ENCODE measurements at places on chromosomes 12 and 14. TPM values are rescaled to one million over a fixed set of nuclear protein-coding genes. Genes with fewer than 3 reads are reported as not detected.

GRCh38 chr14:76525106-76525821 lies 149.3 kb downstream of the ESRRB start:
- no peaks in the 10 kb centered on the region for H3K27me3 ChIP-seq
- no peaks in the 10 kb centered on the region for H3K36me3 ChIP-seq
- H3K27ac ChIP-seq = no peak overlapping the region
- H3K4me3 ChIP-seq = no peak overlapping the region

DNA sequence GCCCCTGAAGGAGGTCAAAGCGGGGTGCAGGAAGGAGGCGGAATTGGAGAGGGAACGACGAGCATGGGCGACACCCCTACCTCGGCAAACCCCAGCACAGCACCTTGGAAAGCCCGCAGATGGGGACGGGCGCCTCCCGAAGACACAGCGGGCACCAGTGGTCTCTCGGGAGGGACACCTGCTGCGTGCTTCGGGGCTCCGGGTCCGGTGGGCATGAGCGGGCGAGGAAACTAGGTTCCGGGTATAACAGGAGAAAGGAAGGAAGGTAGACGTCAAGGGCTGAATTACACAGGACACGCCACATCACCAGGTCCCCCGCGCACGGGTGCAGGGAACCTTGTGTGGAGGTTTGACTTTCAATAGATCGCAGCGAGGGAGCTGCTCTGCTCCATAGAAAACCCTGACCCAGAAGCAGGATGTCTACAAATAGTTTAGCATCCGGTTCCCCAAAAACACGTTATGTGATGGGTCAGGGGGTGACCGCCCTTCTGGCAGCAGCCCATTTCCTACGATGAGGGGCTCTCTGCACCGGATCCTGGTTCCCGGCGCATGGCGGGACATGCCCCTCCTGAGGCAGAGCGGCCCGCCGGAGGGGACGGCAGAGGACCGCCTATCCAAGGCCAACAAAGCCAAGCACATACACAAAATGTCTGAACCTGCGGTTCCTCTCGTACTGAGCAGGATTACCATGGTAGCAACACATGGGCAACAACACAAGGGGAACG lies 196.9 kb downstream of the ALG10 start:
- H3K4me1 ChIP-seq = no peaks in the 10 kb centered on the region
- no peaks in the 10 kb centered on the region for H3K27me3 ChIP-seq
- H3K36me3 ChIP-seq = no peaks in the 10 kb centered on the region
- peak overlapping the region; percentile 56 for H3K4me3 ChIP-seq
- H3K27ac ChIP-seq = no peak overlapping the region
- DNase-seq = no peak

DNA sequence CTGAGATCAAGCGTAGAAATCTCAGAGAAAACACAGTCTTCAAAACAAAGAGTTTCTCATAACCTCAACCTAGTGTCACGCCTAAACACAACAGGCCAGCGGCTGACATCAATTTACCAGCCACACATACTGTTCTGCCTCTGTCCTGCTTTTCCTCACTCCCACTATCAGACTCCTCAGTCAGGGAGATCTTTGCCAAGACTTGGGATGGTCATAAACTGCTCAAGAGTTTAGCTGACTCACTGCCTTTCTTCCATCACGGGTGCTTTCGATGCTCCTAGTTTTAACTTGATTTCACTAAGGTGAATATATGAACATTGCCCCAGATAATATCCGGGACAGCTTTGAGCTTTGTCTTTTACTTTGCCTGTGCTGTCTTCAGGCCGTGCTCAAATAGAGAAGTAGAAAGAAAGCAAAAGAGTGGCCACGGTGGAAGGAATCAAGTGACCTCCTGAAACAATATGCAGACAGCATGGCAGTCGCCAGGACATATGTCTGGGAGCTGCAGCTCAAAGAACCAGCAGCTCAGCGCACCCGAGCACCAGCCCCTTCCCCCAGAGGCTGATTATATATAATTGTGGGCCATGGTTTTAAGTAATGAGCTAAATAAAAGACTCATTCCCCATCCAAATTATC lies 12.1 kb downstream of the MDM1 start:
- H3K4me3 ChIP-seq = peak overlapping the region; percentile 34
- H3K27me3 ChIP-seq = no peaks in the 10 kb centered on the region
- H3K36me3 ChIP-seq = peaks cover 3% of the 10 kb centered on the region

GRCh38 chr14:60643463-60644314 lies 5.6 kb downstream of the SIX1 start:
- peaks cover 8% of the 10 kb centered on the region for H3K36me3 ChIP-seq
- peaks cover 34% of the 10 kb centered on the region for H3K4me1 ChIP-seq
- peak; percentile 85 for DNase-seq
- H3K27ac ChIP-seq = peak overlapping the region; percentile 47
- peak overlapping the region; percentile 58 for H3K4me3 ChIP-seq

DNA sequence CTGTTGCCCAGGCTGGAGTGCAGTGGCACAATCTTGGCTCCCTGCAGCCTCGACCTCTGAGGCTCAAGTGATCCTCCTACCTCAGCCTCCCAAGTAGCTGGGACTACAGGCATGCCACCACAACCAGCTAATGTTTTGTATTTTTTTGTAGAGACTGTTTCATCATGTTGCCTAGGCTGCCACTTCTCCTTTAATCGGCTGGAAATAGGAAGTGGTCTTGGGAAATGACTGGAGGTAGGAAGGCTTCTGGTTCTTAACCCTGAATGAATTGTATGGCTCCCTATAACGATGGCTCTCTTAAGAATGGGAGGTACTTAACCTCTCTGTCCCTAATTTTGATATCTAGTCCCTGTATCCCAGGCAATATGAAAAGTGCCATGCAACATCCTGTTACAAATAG lies 113.9 kb upstream of the USP15 start:
- H3K4me1 ChIP-seq = no peaks in the 10 kb centered on the region
- no peak overlapping the region for H3K27ac ChIP-seq
- H3K36me3 ChIP-seq = no peaks in the 10 kb centered on the region
- no peaks in the 10 kb centered on the region for H3K27me3 ChIP-seq
- DNase-seq = no peak

GRCh38 chr14:71290960-71291466 lies 383.8 kb downstream of the PCNX1 start:
- no peaks in the 10 kb centered on the region for H3K36me3 ChIP-seq
- H3K27me3 ChIP-seq = no peaks in the 10 kb centered on the region
- no peak overlapping the region for H3K4me3 ChIP-seq
- peaks cover 8% of the 10 kb centered on the region for H3K4me1 ChIP-seq
- H3K27ac ChIP-seq = peak overlapping the region; percentile 67
- DNase-seq = no peak

- no peaks in the 10 kb centered on the region for H3K27me3 ChIP-seq
- no peak overlapping the region for H3K4me3 ChIP-seq
- no peak overlapping the region for H3K27ac ChIP-seq
- DNase-seq = peak; percentile 96
- H3K36me3 ChIP-seq = no peaks in the 10 kb centered on the region
- peaks cover 9% of the 10 kb centered on the region for H3K4me1 ChIP-seq
Measured at GRCh38 chr12:109775172-109775881, 57.9 kb downstream of the TRPV4 start.

DNA sequence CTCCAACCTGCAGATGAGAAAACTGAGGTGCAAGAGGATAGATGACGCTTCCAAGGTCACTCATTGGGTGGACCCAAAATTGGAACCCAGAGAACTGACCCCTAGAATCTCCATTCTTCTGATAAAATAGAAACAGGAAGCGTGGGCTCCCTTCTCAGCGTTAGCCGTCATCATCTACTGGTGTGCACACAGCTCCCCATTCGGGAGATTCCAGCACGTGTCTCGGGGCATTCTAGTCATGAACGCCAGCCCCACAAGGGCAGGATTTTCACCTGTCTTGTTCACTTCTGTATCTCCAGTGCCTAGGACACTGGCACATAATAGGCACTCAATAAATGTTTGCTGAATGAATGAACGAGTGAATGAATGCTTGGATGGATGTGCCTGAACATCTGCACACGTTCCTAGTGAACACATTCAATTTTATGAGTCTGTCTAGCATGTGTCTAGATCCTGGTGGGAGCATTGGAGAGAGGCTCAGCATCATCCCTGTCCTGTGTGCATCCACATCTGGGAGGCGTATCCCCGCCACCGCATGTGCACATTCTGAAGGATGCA lies 30.5 kb downstream of the RASAL1 start:
- H3K36me3 ChIP-seq = no peaks in the 10 kb centered on the region
- no peak overlapping the region for H3K4me3 ChIP-seq
- DNase-seq = peak; percentile 32
- H3K4me1 ChIP-seq = no peaks in the 10 kb centered on the region
- H3K27ac ChIP-seq = no peak overlapping the region

- no peak overlapping the region for H3K4me3 ChIP-seq
- no peak overlapping the region for H3K27ac ChIP-seq
- H3K27me3 ChIP-seq = peaks cover 38% of the 10 kb centered on the region
- no peaks in the 10 kb centered on the region for H3K4me1 ChIP-seq
Measured at GRCh38 chr12:116695464-116695725, 42.5 kb downstream of the SPRING1 start.

DNA sequence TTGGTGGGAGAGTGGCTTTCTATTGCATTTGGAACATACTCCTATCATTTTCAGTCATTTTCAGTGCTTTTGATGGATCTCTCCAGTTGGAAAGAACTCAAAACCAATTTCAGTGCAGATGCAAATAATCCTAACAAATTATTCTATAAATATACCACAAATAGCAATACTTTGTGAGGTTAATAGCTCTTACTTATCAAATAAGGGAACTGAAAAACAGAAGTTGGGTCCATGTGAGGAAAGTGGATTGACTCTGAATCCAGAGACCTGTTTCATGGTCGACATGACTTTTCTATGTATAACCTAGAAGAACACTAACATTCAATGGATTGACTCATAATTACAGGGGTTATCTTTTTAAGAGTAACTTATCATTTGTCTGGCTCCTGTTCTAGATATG lies 248.6 kb downstream of the EGLN3 start:
- DNase-seq = no peak
- no peaks in the 10 kb centered on the region for H3K4me1 ChIP-seq
- H3K27me3 ChIP-seq = no peaks in the 10 kb centered on the region

DNA sequence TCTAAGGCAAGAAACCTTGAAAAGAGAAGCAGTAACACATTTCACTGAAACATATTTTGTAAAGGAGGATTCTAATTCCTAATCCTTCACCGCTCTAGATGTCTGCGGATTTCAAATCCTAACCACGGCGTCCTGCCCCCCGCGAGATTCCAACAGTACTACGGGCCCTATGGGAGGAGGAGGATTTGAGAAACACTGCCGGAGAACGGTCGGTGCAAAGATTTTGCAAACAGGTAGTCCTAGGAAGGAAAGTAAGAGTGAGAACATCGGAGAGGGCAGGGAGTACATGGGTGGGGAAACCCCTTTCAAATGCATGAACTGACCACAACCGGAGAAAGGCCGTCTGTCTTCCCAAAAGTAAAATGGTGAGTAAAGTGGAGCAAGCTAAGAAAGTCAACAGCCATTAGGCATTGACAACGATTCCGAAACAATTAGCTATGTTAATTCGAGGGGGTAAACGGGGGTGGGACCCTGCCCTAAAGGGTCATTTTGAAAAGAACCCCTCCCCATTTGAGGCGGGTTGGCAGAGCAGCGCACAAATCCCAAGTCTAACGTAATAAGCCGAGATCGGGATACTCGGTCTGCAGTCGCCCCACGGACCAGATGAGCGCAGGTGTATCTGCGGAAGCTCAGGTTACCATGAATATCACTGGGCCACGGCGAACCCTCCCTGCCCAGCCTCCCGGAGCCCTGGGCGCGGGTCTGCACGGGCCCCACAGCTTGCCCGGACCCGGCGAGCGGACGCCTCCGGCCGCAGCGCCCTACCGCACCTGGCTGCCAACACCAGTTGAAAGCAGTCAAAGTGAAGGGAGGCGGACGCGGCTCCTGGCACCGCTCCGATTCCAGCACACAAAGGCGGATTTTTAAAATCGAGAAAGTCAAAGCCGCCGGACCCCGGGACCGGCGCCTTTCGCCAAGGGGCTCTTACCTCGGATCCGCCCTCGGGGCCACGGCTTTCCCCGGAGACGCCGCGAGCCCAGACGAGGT lies 662 bp downstream of the EPS8 start:
- peak overlapping the region; percentile 84 for H3K4me3 ChIP-seq
- DNase-seq = peak; percentile 77
- peaks cover 7% of the 10 kb centered on the region for H3K36me3 ChIP-seq
- peaks cover 33% of the 10 kb centered on the region for H3K4me1 ChIP-seq
- peak overlapping the region; percentile 92 for H3K27ac ChIP-seq

DNA sequence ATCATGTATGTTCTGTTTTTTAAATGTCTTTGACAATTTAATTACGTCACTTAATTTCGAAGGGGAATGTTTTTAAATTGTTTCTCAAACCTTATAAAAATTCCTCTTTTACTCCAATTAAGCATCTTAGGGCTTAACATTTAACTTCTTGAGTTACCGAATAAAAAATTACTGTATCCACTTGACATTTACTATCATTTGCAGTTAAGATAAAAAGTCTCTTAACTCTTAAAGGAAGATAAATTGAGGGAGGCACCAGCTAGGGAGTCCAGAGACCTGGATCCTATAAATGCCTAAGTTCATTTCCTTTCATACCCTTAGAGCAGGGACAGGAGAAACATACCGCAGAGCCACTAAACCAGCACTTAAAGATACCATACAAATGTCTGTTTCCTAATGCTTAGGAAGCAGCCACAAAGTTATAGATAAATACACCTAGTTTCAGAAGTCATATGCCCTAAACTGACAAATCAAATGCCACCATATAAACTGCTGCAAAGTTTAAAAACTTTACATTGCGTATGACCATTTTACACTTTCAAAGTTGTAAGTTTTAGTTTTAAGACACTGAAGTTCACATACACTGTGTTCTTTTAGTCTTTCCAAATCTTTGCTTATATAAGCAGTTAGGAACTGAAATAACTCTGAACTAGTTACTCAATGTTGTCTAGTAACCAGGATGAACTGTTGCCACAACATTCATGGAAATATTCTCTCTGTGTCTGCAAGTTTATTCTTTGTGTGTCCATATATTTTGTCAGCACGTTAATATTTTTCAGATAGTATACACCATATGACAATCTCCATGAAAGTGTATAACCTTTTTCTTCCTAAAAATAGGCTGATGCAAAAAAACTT lies 71.2 kb downstream of the GALNT4 start:
- peaks cover 44% of the 10 kb centered on the region for H3K4me1 ChIP-seq
- no peaks in the 10 kb centered on the region for H3K27me3 ChIP-seq
- DNase-seq = no peak
- H3K36me3 ChIP-seq = no peaks in the 10 kb centered on the region
- H3K4me3 ChIP-seq = no peak overlapping the region
- H3K27ac ChIP-seq = peak overlapping the region; percentile 95

DNA sequence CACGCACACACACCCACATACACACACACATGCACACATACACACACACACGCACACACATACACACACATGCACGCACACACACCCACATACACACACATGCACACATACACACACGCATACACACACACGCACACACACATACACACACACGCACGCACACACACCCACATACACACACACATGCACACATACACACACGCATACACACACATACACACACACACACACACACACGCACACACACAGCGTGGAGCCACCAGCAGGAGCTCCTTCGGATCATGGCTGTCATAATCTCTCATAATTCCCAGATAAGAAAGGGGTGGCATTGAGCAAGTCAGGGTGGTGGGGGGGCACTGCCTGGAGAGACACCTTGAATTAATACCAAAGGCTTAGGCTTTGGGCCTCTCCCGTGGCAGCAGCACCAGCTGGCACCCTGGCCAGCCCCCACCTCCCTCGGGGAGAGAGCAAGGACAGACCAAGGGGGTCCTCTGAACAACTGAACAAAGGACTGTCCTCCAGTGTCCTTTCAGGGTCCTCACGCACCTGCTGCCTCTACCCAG lies 21.9 kb downstream of the ANO2 start:
- H3K27ac ChIP-seq = no peak overlapping the region
- no peaks in the 10 kb centered on the region for H3K27me3 ChIP-seq
- DNase-seq = no peak
- H3K4me1 ChIP-seq = no peaks in the 10 kb centered on the region
- no peak overlapping the region for H3K4me3 ChIP-seq

KCNH3 gene
- not detected for total RNA-seq

C12orf54 gene
- not detected for total RNA-seq

RPGRIP1 gene
- under 0.01 TPM for total RNA-seq

TAS2R10 gene
- total RNA-seq = 1.8 TPM

SMOC1 gene
- 25.7 TPM for total RNA-seq

DNAJC22 gene
- total RNA-seq = 0.29 TPM
